ENCODE measurements at places on chromosomes 7 and 10.

GRCh38 chr7:122394512-122394911 lies 90.0 kb upstream of the FEZF1 start:
- no peak for DNase-seq

GRCh38 chr10:125017547-125018298 lies 75.8 kb downstream of the ZRANB1 start:
- no peak for DNase-seq

DNA sequence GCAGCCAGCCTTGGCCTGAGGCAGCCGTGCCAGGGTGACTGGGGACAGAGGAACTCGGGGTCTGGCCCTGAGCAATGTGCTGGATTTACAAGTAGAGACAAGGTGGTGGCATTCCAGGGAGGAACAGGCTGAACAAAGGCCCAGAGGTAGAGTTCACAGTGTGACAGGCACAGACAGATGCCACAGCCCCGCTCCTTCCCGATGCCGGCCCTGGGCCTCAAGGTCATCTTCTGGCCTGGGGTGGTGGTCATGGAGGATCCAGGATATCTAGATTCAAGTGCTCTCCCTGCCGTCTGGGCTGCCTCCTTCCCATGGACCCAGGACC lies 68.9 kb upstream of the COL13A1 start:
- no peak for DNase-seq

- DNase-seq: no peak
Measured at GRCh38 chr7:74228951-74229900, 19.4 kb downstream of the LAT2 start.

DNA sequence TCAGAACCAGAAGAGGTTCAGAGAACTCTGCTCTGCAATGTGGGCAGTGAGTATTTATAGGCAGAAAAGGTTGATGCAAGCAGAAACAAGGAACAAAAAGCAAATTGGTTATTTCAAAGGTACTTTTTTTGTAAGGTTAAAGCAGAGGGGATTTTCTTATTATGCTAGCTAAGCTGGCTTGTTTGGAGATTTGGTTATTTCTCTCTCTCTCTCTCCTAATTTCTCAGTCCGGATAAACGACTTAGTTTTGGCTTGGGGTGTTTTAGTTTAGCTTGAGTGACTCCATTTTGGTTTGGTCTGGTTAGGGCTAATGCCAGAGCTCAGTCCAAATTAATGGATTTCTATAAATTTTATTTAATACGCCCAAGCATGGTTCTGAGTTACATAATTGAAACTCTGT lies 566.8 kb downstream of the SH2D4B start:
- DNase-seq: no peak

DNA sequence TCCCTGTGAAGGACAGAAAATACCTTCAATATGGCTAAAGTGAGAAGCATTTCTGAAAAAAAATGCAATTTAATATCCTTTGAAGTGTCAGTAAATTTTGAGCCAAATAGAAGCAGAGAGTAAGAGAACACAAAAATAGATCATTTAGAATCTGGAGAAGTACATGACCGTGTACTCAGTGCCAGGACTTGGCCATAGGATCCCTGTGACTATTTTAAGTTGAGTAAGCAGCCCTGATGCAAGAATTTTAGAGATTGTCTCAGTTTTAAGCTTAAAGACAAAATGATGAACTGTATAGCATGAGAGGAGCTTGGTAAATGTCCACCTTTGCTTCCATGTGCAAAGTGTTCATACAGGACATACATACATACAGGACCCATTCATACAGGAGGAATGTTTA lies 2.5 kb downstream of the PTER start:
- DNase-seq: peak; percentile 52

DNA sequence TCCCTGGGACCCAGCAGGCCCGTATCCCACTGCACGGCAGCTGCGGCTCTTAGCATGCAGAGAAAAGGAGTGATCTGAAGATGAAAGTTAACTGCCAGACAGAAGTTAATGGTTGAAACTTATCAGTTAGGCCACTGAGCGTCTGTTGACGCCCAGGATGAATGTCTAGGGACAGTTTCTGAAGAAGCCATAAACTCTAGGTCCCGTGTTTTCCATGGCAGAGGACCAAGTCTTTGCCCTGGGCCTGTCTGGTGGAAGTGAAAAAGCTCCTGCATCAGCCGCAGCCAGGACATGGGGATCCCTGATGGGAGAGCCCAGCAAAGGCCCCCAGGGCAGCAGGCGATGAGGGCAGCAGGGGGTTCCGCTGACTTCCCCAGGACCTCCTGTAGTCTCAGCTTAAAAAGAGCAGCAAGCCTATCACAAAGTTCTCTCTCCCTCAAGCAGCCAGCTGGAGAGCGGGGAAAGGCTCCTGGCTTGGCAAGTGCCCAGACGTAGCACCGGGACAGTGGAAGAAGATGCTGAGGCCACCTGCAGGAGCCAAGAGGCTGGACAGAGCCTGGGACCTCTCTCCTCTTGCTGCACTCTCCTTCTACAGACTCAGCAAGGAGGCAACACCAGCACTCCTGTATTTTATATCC lies 79.6 kb downstream of the TNS3 start:
- DNase-seq: no peak

GRCh38 chr7:73648593-73649332 lies 18.9 kb upstream of the VPS37D start:
- no peak for DNase-seq

GRCh38 chr10:91033324-91033950 lies 112.5 kb upstream of the ANKRD1 start:
- DNase-seq: peak; percentile 43

DNA sequence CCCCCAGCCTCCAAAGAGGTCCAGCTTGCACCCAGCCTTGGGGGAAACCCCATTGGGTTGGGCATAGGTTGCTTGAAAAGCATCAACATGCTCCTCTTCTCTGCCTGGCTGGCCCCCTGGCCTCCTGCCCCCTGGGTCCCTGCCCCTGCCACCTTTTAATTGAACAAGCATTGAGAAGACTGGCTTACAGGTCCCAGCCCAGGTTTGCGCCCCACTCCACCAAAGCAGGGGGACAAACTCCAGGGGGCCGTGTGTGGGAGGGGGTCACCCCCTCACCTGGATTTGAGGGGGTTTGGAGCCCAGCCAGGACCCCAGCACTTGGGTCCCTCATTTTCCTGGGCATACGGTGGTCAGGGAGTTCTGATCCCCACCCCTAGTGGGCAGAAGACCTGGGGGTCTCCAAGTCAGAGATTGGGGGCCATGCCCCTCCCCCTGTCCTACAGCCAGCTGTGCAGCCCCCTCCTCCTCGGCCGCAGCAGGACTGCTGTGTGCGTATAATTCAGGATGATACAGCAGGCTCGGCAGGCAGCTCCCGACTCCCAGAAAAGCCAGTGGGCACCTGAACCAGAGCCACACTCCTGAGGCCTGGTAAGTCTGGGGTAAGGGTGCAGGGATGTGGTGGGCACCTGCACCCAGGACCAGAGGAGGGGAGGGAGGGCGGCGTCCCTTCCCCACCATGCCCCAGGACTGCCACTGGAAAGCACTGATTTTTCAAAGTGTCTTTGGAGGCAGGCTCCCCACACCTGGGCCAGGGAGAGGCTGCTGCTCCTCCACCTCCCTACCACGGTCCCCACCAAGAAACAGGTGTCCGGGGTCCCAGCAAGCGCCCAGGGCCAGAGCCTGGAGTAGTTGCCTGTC lies 1.7 kb downstream of the ELFN1 start:
- no peak for DNase-seq

DNA sequence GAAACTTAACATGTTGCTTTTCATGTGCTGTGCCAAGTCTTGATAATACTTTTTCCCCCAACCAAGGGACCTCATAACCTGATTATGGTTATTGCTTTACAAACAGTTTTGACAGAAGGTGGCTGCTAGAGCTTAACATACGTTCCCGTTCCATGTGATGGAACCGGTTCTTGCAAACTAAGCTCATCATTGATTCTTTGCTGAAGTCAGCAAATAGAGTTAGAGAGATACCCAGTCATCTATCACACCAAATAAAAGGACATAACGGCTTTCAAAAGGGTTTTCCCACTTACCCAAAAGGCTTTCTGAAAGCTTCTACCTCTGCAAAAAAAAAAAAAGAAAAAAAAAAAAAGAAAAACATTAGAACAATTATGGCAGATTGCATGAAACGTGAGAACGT lies 230.3 kb upstream of the MDFIC start:
- no peak for DNase-seq

DNA sequence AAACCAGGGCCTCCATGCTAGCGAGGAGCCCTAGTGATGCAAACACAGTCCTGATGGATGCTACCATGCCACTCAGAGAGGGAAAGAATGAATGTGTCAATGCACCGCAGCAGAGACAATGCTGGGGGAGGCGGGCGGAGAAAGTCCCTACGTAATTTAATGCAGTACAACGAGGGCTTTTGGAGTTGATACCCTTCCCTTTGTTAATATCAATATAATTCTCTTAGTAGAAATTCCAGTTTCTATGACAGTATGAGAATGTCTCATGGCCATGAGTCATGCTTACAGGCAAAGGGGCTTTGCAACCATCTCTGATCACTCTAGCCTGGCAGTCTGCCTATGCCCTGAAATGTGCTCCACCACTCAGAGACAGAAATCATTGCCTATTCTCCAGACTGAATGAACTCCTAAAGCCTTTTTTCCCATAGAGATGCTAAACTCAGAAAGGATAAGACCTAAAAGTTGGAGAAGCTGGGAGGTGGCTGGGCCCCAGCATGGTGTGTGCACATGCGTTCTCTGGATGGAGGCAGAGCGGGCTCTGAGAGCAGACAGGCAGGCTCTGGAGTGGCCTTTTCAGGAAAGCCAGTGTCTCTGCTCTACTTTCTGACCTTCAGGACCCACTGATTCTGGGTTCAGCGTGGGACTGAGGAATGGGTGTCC lies 20.3 kb upstream of the GIMAP2 start:
- no peak for DNase-seq

DNA sequence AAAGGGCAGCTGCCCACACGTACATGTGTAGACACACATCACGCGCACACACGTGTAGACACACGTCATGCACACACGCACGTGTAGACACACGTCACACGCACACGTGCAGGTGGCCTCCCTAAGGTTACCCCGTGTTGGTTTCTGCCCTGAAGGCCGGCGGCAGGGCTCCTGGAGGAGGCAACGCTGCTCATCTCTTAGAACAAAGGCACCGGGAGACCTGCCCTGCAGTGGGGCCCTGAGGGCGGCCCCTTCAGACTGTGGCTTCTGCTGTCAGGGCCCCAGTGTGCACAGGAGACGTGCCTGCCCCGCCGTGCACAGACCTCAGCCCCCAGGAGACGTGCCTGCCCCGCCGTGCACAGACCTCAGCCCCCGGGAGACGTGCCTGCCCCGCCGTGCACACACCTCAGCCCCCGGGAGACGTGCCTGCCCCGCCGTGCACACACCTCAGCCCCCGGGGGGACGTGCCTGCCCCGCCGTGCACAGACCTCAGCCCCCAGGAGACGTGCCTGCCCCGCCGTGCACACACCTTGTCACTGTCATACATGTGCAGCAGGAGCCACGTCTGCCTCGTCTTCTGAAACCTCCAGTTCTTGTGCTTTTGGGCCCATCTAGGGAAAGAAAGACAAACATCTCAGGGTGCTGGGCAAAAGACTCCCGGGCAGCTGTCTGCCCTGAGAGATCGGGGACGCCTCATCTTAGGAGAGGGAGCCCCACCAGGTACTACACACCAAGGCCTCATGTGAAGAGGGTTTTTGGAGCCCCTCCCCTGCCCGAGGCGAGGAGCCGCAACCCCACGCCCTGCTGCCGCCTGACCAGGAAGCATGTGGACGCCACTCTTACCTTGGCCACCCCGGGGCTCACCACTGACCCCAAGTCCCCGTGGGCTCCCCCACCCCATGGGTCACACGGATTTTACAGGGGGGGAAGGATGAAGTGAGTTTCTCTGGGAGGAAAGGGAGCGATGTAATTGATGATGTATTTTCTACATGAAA lies 17.3 kb downstream of the CYP2W1 start:
- DNase-seq: no peak

GRCh38 chr10:6928586-6928985 lies 348.5 kb upstream of the PRKCQ start:
- DNase-seq: no peak

- DNase-seq: peak; percentile 15
Measured at GRCh38 chr7:54705436-54705835, 53.6 kb downstream of the SEC61G start.

GRCh38 chr7:288671-289101 lies 1.3 kb upstream of the FOXL3 start:
- DNase-seq: no peak

DNA sequence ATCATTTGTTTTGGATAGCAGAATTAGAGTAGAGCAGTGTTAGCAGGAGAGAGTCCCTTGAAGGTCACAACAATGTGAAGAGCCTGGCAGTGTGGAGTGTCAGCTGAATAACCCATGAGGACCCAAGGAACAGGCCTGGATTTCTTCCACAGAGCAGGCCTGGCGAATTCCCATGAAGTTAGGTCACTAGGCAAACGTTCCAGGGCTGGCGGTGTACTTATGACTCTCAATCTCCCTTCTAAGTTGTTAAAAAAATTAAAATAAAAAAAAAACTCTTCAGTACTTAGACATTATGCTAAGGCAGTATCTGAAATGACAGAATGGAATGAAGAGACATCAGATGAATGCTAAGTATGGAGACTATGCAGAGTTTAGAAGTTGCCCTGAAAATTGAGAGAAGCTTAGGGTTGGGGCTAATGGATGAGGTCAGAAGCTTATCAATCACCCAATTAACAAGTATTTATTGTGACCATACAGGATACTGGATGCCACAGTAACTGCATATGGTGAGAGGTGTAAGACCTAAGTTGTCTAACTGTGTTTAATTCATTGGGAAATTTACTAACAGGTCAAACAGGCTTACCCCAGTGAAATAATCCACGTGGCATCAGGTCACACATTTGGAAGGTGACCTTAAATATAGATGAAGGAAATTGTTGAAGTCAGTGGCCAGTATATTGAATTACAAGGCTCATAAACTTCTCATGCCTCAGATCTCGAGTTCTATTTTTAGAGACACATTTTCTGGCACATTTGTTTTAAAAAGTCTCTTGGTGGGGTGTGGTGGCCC lies 126.2 kb upstream of the NRP1 start:
- peak; percentile 87 for DNase-seq

DNA sequence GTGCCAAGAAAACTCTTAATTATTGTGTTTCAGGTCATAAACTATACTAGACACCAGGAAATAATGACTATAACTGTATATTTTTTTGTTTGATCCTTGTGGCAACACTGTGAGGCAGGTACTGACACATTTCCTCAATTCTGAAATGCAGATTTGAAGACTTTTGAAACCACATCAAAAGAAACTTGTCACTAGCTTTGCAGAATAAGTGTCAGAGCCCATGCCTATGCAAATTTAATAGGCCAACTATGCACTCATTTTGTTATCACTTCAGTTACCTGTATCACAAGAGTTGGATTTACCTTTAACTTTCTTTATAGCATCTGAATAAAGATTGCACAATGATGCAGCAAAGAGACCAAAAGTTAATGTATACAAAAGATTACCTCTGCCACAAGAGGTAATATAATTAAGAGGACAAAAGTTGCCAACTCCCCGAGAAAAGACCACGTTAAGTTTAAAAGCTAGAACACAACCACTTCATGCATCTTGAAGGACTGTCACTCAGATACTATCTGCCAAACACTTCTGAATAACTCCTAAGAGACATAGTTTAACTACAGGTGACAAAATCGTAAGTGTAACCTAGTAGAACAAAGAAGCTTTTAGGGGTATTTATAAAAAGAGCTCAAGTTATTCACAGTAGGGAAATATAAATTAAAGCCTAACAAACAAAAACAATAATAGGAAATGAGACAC lies 80.5 kb downstream of the ELAPOR2 start:
- no peak for DNase-seq
